ENCODE measurements at places on chromosomes 2 and 18.

DNA sequence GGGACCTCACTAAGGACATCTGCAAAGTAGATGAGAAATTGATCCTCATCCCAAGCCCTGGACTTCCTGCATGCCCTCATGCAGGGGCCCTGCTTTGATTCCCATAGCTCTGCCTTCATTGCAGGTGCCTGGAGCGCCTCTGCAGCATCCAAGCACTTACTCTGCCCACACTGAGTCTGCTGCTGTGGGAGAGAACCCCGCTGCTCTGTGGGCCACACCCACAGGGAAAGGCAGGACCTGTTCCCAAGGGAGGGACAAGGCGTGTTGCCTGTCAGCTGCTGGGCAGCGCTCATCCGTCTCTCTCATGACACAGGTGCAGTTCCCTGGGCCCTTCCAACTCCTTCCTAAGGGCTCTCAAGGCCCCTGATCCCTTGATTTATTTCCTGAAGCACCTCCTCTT is 266.8 kb upstream of the SMIM21 start:
- DNase-seq, result no peak

DNA sequence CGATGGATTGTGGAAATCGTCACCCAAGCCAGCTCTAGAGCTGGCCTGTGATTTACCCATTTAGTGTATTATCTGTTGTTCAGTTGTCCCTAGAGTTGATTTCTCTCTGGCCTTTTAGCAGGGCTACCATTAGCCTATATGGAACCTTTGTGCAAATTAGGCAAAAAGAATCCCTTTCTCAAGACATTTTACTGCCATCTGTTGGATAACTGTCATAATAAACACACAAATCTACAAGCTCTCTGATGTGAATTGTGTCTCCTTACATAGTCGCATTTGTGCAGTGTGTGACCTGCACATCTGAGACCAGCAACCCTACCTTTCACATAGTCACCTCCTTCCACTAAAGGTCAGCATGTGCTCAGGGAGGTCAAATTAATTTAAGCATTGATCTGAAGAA is 34.0 kb downstream of the LOXHD1 start:
- no peak for DNase-seq

DNA sequence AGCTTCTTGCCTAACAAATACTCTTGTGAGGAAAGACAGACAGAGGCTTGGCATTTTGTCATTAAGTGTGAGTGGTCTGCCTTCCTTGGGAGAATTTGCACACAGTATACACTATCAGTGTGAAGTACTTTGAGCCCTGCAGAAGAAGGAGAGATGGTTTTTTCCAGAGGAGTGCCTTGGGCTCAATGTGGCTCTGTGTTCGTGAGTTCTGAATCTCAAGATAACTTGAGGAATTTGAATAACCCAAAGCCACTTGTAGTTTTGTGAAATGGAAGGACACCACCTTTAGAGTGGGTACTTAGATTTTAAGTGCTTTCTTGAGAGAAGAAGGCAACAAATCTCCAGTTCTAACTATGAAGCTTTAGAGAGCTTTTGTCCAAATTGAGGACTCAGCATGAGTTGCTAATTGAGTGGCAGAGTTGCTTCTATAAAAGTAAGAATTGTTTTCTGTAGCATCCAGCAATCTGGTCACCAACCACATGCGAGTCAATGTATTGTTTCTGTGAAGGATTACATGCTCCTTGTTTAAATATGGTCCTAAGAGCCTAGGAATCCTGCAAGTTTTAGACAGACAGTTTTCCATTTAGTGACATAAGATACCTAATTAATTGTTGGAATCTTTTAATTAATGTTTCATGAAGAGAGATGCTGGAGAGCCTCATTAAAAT is 68.3 kb downstream of the BABAM2 start:
- no peak for DNase-seq

- no peak for DNase-seq
These were observed 24.7 kb upstream of the CEP68 start for GRCh38 chr2:65031341-65032018.

- DNase-seq, result no peak
These were observed 9.6 kb upstream of the GIGYF2 start for GRCh38 chr2:232687382-232688160.

- DNase-seq, result no peak
These were observed 1468.2 kb upstream of the ACVR2A start for GRCh38 chr2:146376511-146377064.

GRCh38 chr18:59514203-59514602 is 155.1 kb upstream of the LMAN1 start:
- DNase-seq, result no peak

DNA sequence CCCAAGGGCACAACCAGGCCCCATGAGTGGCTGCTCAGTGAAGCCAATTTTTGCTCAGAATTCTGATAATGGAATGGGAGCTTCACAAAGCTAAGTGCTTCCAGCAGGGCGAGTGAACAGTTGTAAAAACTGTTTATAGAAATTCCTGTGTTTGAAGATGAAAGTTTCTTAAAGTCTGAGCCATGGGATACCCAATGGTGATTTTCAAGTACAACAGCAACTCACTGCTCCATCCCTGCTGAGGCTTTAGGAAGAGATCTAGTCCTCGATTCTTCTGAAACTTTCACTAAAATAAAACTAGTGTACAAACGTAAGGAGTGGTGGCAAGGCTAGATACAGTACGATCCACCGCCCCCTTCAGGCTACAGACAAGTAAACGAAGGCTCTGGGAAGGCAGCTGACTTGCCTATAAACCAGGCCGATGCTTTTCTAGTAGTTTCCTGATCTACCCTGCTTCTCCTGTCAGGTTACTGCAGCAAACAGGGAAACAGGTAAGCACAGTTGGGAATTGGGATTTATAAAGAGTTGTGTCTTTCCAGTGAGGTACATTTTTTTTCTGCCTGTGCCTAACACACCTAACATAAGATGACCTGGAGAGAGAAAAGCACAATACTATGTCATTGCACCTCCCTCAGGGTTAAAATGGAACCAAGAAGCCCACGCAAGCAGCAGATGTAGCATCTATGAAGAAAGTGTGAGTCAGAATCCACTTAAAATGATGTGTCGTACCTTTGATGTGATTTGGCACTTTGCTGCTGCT is 108.7 kb downstream of the UXS1 start:
- peak; percentile 42 for DNase-seq

- no peak for DNase-seq
These were observed 91.4 kb downstream of the COL6A3 start for GRCh38 chr2:237322564-237322963.

DNA sequence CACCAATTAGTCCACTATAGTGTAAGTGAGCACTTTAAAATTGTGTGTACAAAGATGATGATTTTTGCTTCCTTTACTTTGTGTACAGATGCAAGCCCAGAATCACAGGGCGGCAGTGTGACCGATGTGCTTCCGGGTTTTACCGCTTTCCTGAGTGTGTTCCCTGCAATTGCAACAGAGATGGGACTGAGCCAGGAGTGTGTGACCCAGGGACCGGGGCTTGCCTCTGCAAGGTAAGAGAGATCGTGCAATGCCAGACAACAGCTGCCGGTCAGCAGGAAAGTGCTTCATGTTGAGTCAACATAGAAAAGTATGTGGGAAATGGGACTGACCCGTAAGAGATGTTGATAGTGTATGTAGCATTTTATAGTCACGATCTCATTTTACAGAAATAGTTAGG is 156.8 kb upstream of the TTC39C start:
- no peak for DNase-seq

GRCh38 chr18:13462686-13463085 is 244.1 kb downstream of the LDLRAD4 start:
- no peak for DNase-seq

GRCh38 chr2:54831480-54831879 is 108.0 kb downstream of the EML6 start:
- no peak for DNase-seq

DNA sequence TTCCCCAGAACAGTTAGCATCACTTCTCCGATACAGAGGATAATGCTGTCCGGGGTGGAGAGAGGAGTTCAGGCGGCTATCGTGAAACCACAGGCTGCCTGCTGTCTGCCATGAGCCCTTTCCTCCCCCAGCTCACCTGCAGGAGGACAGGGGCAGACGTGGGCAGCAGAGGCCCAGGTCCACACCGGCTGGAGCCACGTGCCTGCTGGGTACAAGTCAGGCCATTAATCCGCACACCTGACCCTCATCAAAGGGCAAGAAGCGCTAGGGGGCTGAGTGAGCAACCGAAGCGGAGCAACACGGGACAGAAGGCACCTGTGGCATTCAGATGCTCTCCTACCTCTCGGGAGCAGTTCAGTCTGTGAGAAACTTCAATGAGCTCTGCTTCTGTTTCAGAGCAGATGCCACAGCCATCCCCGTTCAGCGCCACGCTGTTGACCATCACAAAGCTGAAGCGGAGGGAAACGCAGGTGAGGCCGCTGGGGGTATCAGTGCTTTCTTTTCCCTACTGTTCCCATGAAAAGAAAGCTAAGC is 21.5 kb downstream of the MPPE1 start:
- no peak for DNase-seq

GRCh38 chr2:43482961-43483360 is 112.9 kb downstream of the THADA start:
- DNase-seq, result no peak

DNA sequence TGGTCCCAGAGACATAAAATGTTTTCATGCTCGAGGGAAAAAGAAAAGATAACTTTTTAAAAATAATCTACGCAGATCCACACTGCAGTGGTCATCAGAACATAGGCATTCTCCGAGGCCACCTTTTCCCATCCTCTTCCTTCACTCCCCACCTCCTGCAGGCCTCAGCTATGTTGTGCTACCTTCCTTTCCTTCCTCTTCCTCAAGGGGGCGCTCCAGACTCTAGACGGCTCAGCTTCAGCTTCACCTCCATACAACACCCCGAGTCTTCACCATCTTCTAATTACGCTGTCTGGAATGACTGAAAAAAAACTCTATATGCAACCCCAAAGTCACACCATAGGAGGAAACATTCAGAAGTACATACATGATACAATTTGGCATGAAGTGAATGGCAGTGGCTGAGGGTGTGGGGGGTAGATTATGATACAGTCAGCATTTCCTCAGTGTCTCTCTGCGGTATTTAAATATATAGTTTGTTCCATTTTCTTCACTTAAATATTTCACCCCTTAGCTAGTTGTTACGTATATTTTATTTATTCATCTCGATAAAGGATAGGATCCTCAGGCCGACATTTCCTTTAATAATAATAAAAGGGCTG is 583.6 kb downstream of the IRS1 start:
- DNase-seq, result peak; percentile 2

DNA sequence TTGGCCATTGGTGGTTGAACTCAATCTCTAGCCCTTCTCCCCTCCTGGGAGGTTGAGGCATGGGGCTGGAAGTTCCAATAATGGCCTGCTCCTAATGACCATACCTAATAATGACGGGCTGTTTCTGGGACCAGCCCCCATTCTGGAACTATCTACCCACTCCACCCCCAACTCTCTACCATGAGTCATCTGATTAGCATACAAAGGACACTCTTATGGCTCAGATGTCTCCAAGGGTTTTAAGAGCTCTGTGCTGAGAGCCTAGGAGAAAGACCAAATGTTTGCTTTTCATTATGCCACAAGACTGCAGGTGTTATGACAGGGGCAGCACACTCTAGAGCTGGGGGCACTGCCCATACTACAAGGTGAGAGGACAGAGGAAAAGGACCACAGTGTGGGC is 137.0 kb upstream of the NCKAP5 start:
- DNase-seq, result no peak

All from effector memory CD4-positive, alpha-beta T cell (primary cell).